ENCODE measurements at places on chromosomes 11 and 22. TPM values are rescaled to one million over a fixed set of nuclear protein-coding genes. Genes with fewer than 3 reads are reported as not detected.

DDTL gene
- total RNA-seq = 1.7 TPM

TBX10 gene
- not detected for total RNA-seq

TLCD5 gene
- total RNA-seq = 1.4 TPM

POTEH gene
- total RNA-seq = not detected

MRGPRX4 gene
- not detected for total RNA-seq

P2RY6 gene
- total RNA-seq = not detected

RASD2 gene
- total RNA-seq = under 0.01 TPM

CLMP gene
- total RNA-seq = 10.3 TPM

PDXP gene
- 3.8 TPM for total RNA-seq

RCOR2 gene
- total RNA-seq = 1.7 TPM

APOL4 gene
- 1.3 TPM for total RNA-seq

MADD gene
- total RNA-seq = 18.6 TPM

TRIM51 gene
- total RNA-seq = not detected

GTSE1 gene
- under 0.01 TPM for total RNA-seq

EMID1 gene
- 0.21 TPM for total RNA-seq

KCNK7 gene
- total RNA-seq = 0.68 TPM

LIPT2 gene
- 1.7 TPM for total RNA-seq

ZFPL1 gene
- total RNA-seq = 64.6 TPM

TESMIN gene
- 2.7 TPM for total RNA-seq

OR8D4 gene
- total RNA-seq = not detected

PRR14L gene
- 40.8 TPM for total RNA-seq

TSSC4 gene
- total RNA-seq = 77.2 TPM

C22orf15 gene
- not detected for total RNA-seq

FXYD2 gene
- not detected for total RNA-seq

ACTN3 gene
- under 0.01 TPM for total RNA-seq

OTOG gene
- not detected for total RNA-seq

C11orf16 gene
- not detected for total RNA-seq

TTLL8 gene
- total RNA-seq = not detected

MMP7 gene
- 5.0 TPM for total RNA-seq

PPM1F gene
- total RNA-seq = 39.2 TPM

OR10D3 gene
- not detected for total RNA-seq

MS4A4E gene
- not detected for total RNA-seq

TMEM126B gene
- total RNA-seq = 52.2 TPM

NFAM1 gene
- total RNA-seq = 0.07 TPM

PPP2R1B gene
- total RNA-seq = 28.4 TPM

CSNK1E gene
- total RNA-seq = 176 TPM

TPCN2 gene
- total RNA-seq = 7.5 TPM

TPST2 gene
- total RNA-seq = 17.4 TPM

MAPK8IP1 gene
- total RNA-seq = 0.34 TPM

PHOX2A gene
- total RNA-seq = not detected

UPK2 gene
- 0.34 TPM for total RNA-seq

CRACR2B gene
- total RNA-seq = 0.34 TPM

RBFOX2 gene
- 93.0 TPM for total RNA-seq

PTPRCAP gene
- 0.28 TPM for total RNA-seq

ST14 gene
- total RNA-seq = 189 TPM

RFPL1 gene
- not detected for total RNA-seq

RASGRP2 gene
- not detected for total RNA-seq

DTX4 gene
- total RNA-seq = 1.7 TPM

CHRM4 gene
- not detected for total RNA-seq

OR8A1 gene
- total RNA-seq = not detected

PRG3 gene
- not detected for total RNA-seq

MUC2 gene
- under 0.01 TPM for total RNA-seq

OR5A1 gene
- total RNA-seq = not detected

UBQLN3 gene
- total RNA-seq = not detected

MS4A3 gene
- not detected for total RNA-seq

KREMEN1 gene
- total RNA-seq = 20.1 TPM

CYP2D6 gene
- total RNA-seq = 0.34 TPM
